ENCODE measurements at places on chromosomes 4 and X. TPM values are rescaled to one million over a fixed set of nuclear protein-coding genes. Genes with fewer than 3 reads are reported as not detected.

Gene HMGN5
- 1.7 TPM for total RNA-seq

Gene MAP7D2
- total RNA-seq = 0.37 TPM

Gene GUCY2F
- total RNA-seq = not detected

Gene TXK
- total RNA-seq = not detected

Gene NXF2
- total RNA-seq = not detected

Gene TENM3
- total RNA-seq = 7.7 TPM

Gene IL2RG
- total RNA-seq = not detected

Gene AP1AR
- 14.2 TPM for total RNA-seq

Gene MAGEA2
- total RNA-seq = not detected

Gene GC
- total RNA-seq = not detected

Gene TEC
- 0.51 TPM for total RNA-seq

Gene NSG1
- total RNA-seq = 36.9 TPM

Gene ZFP42
- total RNA-seq = 0.33 TPM

Gene MAGEA8
- total RNA-seq = not detected

Gene LRAT
- 1.4 TPM for total RNA-seq

Gene GAB1
- 6.2 TPM for total RNA-seq

Gene GPR82
- total RNA-seq = not detected

Gene GLOD5
- not detected for total RNA-seq

Gene USP51
- 0.09 TPM for total RNA-seq

Gene HMX1
- total RNA-seq = not detected

Gene SOD3
- 0.21 TPM for total RNA-seq

Gene CXCL11
- total RNA-seq = 0.07 TPM

Gene PABPC1L2B
- total RNA-seq = not detected

Gene C4orf51
- total RNA-seq = not detected

Gene USP27X
- total RNA-seq = 2.0 TPM

Gene NRK
- total RNA-seq = 0.35 TPM

Gene CSTF2
- 18.8 TPM for total RNA-seq
